Neural crest cell (in vitro differentiated cells): ENCODE measurements at places on chromosomes 13 and 19. TPM values are rescaled to one million over a fixed set of nuclear protein-coding genes. Genes with fewer than 3 reads are reported as not detected.
A peak's percentile ranks its signal among the peaks of the same experiment; 100 is the strongest.

DNA sequence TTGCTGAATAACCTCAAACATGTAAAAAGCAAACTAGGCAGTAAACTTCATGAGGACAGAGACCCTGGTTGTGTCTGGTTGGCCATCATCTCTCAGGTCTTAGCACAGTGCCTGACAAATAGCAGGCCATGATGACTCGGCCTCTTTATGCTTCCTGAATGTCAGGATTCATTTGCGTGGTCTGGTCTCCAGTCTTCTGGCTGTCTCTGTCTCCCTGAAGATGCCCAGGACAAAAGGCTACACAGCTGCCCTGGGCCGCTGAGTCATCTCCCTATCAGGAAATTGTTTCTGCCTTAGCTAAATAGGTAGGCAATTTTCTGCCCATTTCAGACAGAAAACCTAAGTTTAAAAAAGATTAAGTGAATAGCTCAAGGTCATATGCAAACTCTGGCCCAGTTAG, 84.1 kb upstream of the FNDC3A start:
- DNase-seq, result no peak
- H3K27ac ChIP-seq, result no peak overlapping the region
- H3K4me3 ChIP-seq, result no peak overlapping the region
- no peaks in the 10 kb centered on the region for H3K36me3 ChIP-seq
- no peaks in the 10 kb centered on the region for H3K4me1 ChIP-seq

DNA sequence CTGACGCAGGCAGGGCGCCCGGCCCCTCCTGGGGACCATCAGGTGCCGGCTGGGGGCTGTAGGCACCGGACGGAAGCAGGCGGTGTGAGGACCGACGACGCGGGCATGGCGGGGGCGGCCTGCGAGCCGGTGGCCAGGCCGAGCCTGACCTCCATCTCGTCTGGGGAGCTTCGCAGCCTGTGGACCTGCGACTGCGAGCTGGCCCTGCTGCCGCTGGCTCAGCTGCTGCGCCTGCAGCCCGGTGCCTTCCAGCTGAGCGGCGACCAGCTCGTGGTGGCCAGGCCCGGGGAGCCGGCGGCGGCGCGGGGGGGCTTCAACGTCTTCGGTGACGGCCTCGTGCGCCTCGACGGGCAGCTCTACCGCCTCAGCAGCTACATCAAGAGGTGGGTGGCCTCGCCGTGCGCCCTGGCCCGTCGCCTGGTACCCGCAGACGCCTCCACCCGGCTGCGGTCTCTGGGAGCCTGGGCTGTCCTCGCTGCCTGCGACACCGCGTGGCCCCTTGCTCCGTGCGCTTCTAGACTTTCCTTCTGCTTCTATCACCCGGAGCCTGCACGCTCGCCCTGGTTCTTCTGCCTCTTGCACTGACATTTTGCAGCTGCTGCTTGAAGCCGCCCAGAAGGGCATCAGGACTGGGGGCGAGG, 460 bp downstream of the MEDAG start:
- peaks cover 55% of the 10 kb centered on the region for H3K27me3 ChIP-seq
- no peaks in the 10 kb centered on the region for H3K36me3 ChIP-seq
- peaks cover 17% of the 10 kb centered on the region for H3K4me1 ChIP-seq
- peak overlapping the region; percentile 17 for H3K4me3 ChIP-seq

GRCh38 chr13:48296528-48296927, 7.0 kb upstream of the RB1 start:
- no peak overlapping the region for H3K27ac ChIP-seq
- no peaks in the 10 kb centered on the region for H3K27me3 ChIP-seq
- peaks cover 6% of the 10 kb centered on the region for H3K4me1 ChIP-seq
- H3K36me3 ChIP-seq, result no peaks in the 10 kb centered on the region

The ZNF418 gene
- 21.7 and 30.4 TPM in 2 replicates for total RNA-seq

- H3K4me1 ChIP-seq, result peaks cover 24% of the 10 kb centered on the region
- peak overlapping the region; percentile 89 for H3K4me3 ChIP-seq
- no peak overlapping the region for H3K27ac ChIP-seq
- H3K27me3 ChIP-seq, result no peaks in the 10 kb centered on the region
Measured at GRCh38 chr13:50911081-50911631, 1.6 kb downstream of the RNASEH2B start.

- no peaks in the 10 kb centered on the region for H3K4me1 ChIP-seq
- H3K4me3 ChIP-seq, result no peak overlapping the region
- H3K27ac ChIP-seq, result no peak overlapping the region
- H3K36me3 ChIP-seq, result peaks cover 8% of the 10 kb centered on the region
Measured at GRCh38 chr19:6997679-6998445, 23.4 kb downstream of the MBD3L2B start.

The TMEM238 gene
- total RNA-seq, result 0.40 and 0.71 TPM in 2 replicates

The ZNF730 gene
- total RNA-seq, result 26.2 and 27.7 TPM in 2 replicates

The ADGRE1 gene
- total RNA-seq, result not detected in 2 replicates

The SIPA1L3 gene
- total RNA-seq, result 41.2 and 44.0 TPM in 2 replicates

The JAK3 gene
- total RNA-seq, result 1.3 and 1.6 TPM in 2 replicates

The CEACAM1 gene
- not detected in 2 replicates for total RNA-seq

- H3K4me3 ChIP-seq, result no peak overlapping the region
- no peaks in the 10 kb centered on the region for H3K36me3 ChIP-seq
- no peak overlapping the region for H3K27ac ChIP-seq
- no peaks in the 10 kb centered on the region for H3K27me3 ChIP-seq
- peaks cover 12% of the 10 kb centered on the region for H3K4me1 ChIP-seq
Measured at GRCh38 chr13:113838711-113839201, 25.1 kb downstream of the GAS6 start.

DNA sequence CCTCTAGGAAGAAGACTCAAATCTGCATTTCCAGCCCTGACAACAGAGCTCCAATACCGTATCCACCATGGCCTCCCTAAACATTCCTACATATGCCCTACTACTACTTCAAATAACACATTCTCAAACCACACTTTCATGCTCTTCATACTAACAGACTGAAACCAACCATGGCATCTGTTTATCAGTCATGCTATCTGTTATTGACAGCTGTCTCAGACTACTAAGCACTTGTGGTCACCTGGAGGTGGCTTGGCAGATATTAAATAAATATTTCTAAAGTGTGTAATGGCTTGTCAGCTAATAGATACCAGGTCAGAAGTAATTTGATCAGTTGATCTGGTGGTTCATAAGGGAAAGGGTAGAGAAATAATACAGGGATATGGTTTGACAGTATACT, 489.1 kb downstream of the DIAPH3 start:
- H3K27me3 ChIP-seq, result no peaks in the 10 kb centered on the region
- peaks cover 13% of the 10 kb centered on the region for H3K4me1 ChIP-seq
- H3K4me3 ChIP-seq, result no peak overlapping the region
- DNase-seq, result no peak
- H3K36me3 ChIP-seq, result no peaks in the 10 kb centered on the region
- no peak overlapping the region for H3K27ac ChIP-seq

The RASGRP4 gene
- total RNA-seq, result 0.43 and 0.58 TPM in 2 replicates

DNA sequence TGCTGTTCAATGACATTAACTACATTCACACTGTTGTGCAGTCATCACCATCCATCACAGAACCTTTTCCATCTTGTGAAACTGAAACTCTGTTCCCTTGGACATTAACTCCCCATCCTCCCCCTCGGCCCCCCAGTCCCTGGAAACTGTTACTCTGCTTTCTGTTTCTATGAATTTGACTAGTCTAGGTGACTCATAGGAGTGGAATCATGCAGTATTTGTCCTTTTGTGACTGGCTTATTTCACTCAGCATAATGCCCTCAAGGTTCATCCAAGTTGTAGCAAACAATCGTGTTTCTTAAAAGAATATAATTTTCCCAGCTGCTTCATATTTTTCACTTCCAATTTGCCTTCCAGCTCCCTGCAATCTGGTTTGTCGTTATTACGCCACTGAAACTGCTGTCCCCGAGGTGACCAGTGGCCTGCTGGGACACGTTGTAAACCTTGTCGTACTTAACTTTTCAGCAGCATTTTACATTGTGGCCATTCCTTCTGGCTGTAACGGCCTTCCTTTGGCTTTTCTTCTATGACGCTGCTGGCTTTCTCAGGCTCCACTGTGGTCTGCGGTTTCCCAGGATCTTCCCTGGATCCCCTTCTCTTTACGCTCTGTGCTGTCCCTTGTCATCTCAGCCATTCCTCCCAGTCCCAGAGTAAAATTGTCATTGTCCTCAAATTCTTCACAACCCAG, 74.0 kb downstream of the DHRS12 start:
- peaks cover 25% of the 10 kb centered on the region for H3K4me1 ChIP-seq
- no peak for DNase-seq
- peaks cover 7% of the 10 kb centered on the region for H3K36me3 ChIP-seq
- no peak overlapping the region for H3K4me3 ChIP-seq
- H3K27me3 ChIP-seq, result no peaks in the 10 kb centered on the region

The GSX1 gene
- total RNA-seq, result 10.6 and 11.4 TPM in 2 replicates

DNA sequence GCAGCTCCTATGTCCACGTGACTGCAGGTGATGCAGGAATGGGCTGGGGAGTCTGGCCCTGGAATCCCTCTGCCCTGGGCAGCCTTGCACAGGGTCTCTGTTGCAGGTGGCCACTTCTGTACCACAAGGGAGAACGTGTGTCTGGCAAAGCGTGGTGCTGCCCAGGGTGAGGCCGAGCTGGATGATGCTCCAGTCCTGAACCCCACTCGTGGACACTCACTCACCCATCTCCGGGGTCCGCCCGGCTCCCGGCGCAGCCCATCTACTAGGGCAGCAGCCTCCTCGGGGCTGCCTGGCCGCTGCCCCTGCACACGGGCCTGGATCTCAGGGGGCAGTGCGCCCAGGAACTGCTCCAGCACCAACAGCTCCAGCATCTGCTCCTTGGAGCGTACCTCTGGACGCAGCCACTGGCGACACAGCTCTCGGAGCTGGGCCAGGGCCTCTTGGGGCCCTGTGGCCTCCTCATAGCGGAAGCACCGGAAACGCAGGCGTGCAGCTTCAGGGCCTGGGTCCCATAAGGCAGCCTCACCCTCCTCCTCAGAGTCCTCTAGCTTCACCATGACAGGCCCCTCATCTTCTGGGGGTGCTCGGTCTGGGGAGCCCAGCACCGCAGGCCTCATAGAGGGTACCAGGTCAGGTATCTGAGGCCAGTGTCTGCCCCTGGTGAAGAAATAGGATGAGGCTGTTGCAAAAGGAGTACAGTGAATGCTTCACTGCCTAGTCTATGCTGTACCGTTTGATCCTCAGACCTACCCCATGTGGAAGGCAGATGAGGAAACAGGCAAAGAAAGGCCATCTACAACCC, 2.2 kb downstream of the MZF1 start:
- no peak for DNase-seq
- no peak overlapping the region for H3K4me3 ChIP-seq

The ZNF536 gene
- 18.7 and 22.0 TPM in 2 replicates for total RNA-seq
